CD14-positive monocyte (primary cell): ENCODE measurements at places on chromosomes 3 and 15.

DNA sequence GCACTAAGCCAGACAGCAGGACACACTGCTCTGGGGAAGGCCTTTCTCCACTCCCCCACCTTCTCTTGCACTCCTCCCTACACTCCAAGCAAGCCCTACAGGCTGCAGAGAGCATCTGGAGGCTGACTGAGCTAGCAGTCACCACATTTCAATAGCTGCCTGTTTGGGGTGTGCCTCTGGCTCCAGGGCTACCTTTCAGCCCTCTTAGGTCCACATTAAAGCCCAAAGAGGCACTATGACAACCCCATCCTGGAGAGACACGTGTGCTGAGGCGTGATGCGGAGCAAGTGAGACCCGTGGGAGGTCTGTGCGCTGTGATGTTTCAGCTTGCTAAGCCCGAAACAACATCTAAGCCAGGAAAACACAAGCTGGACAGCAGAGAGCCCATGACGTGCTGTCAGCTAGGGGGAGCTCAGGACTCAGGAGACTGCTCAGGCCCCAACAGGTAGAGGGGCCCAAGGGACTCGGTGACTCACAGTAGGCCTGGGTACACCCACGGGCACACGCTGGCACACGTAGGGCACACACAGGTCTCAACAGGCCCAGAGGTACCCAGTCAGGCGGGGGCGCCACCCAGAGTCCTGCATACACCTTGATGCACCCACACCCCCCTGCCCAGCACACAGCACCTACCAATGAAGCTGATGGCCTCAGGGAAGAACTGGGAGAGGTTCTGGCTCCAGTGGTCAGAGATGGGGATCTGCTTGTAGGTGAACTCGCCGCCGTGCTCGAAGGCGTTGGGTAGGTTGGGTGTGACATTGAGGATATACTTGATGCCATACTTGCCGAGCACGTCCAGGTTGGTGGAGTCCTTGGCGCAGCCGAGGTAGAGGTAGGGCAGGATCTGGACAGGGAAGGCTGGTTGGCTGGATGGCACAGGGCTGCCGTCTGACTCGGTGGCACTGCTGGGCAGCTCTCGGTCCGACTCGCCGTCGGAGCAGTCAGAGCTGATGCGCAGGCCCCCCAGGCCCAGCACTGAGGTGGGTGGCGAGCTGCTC is 2.8 kb downstream of the DUSP7 start:
- DNase-seq = no peak

DNA sequence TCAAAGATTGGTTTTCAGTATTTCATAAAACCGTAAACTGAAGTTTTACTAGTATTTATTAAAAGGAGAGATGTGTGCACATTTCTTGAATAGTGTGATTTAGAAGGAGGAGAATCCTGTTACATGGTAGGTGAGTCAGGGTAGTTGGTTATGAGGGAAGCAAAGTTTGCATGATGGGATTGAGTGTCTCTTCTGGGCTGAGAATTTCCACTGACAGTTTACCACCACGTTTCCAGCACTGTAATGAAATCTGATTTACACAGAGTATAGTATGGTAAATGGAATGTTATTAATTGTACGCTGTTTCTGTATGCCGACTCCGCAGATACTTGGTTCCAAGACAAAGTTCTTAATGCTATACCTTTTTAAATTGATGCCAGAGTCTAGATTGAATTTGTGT is 1.6 kb downstream of the NECTIN3 start:
- DNase-seq = no peak

GRCh38 chr3:154942827-154943226 is 137.3 kb upstream of the MME start:
- DNase-seq = no peak

- DNase-seq = no peak
These were observed 27.5 kb downstream of the BTLA start for GRCh38 chr3:112471596-112472325.

DNA sequence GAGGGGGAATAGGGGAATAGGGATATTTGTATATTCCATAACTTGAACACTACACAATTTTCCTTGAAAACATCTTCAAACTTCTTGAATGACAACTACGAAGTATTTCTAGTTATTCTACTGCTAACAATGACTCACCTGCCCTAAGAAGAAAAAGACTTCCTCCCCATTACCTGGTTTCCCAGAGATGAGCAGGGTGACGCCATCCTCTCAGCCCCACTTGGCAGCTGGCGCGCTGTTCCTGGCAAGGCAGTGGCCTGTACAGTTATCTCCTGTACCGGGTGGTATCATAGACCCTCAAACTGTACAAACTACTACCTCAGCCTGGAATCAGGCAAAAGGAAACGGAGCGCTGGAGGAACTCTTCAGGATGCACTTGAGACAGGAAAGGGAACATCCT is 10.4 kb downstream of the WDR82 start:
- no peak for DNase-seq

- DNase-seq = no peak
These were observed 162.1 kb downstream of the FOXP1 start for GRCh38 chr3:71421475-71421819.

DNA sequence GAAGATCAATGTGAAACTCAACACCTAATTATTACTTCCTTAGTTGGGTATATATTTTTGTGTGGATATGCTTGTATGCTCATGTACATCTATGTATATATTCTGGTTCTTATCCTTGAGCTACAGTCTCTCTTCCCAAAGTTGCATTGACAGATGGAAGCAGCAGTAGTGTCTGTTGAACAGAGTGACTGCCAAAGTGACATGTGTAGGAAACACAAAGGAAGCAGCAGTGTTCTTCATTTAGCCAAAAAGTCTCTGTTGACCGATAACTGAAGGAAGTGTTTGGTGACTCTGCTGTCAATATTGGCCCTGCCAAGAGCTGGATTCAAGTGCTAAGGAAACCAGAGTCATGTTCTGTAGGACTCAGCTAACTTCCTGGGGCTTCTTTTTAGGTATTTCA is 123.8 kb downstream of the C3orf70 start:
- DNase-seq = no peak

GRCh38 chr15:89068325-89068784 is 19.9 kb upstream of the ABHD2 start:
- DNase-seq = peak; percentile 82

DNA sequence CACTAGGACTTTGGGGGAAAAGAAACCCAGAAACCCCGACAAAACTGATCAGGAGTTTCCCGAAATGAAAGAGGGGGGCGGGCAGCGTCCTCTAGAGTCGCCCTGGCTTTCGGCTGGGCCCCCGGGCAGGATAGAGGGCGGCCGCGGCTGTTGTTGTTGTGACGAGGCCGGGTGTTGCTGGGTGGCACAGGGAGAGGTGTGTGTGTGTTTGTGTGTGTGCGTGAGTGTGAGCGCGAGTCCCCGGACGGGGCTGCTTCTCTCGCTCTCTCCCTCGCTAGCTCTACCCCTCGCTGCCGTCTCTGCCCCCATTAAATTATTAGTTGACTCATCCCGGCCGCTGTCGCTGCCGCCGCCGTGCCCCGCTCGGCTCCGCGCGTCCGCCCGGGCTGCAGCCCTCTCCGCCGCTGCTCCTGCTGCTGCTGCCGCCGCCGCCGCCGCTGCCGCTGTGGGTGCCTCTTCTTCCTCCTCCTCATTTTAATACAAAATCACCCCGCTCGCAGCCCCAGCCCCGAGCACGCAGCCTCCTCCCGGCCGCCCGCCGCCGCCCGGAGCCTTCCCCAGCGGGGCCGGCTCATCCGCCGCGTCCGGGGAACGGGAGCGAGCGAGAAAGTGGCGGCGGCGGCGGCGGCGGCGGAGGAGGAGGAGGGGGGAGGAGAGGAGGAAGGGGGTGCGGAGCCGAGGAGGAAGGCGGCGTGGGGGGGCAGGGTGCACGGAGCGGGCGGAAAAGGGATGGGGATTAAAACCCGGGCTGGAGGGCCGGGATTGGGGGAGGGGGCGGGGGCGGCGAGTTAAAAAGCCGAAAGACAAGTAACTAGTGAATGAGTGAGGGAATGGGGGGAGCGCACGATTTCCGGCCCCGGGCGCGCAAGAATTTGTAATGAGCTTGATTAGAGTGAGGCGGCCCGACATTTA is at the start of gene SATB1:
SATB1 (minus strand) TSS at position 611 of the 912 bp plus-strand sequence. CDS start 4,372 bp downstream, outside the sequence.
- peak; percentile 60 for DNase-seq

- no peak for DNase-seq
These were observed 105.4 kb downstream of the ABHD5 start for GRCh38 chr3:43796041-43796596.

DNA sequence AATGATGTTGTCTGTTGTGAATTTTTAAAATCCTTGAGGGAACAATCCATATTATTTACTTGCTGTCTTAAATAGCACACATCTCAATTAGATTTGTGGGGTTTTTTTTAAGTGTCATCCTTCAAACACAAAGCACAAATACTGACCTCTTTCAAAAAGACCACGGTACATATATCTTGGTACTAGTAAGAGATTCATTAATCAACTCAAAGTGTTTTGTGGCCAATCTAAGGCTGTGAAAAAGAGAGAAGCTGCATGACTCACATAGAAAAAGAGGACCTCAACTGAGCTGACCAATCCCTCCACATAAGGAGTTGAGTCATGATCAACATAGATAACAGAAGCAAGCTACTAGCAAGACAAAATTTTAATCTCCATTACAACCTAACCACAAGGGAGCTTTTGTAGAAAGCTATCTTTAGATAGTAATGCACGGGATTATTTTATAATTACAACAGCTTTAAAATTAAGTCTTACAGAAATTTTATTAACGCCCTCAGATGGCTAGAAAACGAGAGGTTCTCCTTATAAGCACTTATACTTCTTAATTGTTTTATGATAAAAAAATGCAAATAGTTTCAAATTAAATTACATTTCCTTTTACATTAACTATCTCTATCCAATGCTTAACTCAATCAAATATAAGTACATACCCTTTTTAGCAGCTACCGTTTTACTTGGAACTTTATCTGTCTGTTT is 60.5 kb downstream of the TOP2B start:
- DNase-seq = peak; percentile 91

DNA sequence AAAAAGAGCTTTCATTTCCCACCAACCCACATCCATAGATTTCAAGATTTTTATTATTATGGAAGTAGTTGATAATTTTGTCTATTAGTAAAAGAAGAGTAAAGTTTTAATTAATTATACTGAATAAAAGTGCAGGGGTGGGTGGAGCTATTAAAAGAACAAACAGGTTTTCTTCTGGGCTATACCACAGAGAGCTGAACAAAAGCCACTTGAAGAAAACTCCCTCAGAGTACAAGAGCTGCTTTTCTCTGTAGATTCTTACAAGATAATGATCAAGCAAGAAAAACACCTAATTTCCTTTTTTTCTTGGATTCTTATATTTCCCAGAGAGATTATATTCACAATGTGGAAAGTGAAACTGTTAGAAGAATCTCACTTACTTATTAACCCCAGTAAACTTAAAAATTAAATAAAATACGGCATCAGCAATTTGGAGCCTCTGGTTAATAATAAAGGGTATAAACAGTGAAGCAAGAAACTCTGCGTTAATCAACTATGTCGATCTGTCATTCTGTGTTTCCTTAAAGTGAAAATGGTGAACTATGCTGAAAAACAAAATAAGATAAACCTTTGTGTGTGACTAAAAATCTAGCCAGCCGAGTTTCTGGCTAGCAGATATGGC is 84.9 kb downstream of the THBS1 start:
- DNase-seq = no peak

- no peak for DNase-seq
These were observed 93.1 kb downstream of the RAD18 start for GRCh38 chr3:8870134-8870533.

GRCh38 chr3:50557106-50557505 is 10.4 kb downstream of the C3orf18 start:
- DNase-seq = no peak

DNA sequence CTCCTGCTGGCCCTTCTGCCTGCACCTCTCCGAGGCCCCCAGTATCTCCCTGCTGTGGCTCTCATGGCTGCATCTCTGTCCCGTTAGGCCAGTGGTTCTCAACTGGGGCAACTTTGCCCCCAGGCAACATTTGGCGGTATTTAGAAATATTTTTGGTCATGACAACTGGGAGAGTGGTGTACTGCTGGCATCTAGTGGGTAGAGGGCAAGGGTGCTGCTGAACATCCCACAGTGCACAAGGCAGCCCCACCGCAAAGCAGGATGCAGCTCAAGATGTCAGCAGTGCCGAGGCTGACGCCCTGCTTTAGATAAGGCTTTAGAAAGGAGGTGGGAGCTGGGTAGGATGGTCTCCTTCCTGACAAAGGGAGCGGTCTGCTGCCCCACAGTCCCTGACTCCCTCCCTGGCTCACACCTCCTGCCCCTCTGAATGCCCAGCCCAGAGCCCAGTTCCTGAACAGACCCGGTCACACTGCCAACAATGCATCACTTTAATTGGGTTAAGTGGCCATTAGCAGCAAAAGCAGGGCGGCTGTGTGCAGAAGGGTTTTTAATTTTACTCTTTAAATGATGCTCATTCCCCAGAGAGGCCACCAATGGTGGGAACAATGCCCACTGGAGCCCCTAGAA is 68.8 kb upstream of the TMEM115 start:
- DNase-seq = no peak

- DNase-seq = no peak
These were observed 25.8 kb upstream of the PAQR5 start for GRCh38 chr15:69272891-69273290.

DNA sequence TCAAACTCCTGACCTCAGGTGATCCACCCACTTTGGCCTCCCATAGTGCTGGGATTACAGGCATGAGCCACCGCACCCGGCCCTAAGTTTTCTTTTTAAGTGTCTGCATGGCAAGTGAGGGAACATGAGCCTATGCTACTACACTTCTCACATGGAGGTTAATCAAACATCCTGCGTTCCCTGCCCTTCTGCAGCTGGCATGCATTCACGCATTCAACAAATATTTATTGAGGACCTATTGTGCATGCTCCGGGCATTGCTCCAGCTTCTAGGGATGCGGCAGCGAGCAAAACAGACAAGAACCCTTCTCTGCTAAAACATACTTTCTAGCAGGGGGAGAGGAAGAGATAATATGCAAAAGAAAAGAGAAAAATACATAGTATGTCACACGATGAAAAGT is 42.6 kb upstream of the ACKR4 start:
- no peak for DNase-seq

DNA sequence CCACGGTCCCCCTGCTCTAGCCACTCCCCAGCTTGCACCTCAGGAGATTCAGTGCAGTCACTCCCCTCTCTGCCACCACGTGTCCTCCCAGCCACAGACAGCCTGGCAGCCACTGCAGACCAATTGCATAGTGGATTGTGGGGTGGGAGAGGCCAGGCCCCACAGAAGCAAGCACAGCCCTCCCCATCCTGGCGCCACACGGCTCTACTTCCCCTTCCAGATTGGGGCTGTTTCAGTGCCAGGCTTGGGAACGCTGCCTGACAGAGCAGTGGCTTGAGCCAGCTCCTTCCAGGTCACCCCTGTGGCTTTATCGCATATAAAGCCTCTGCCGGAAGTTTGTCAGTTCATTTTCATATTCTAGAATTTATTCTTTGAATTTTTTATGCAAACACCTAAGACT is 90.7 kb downstream of the TMEM266 start:
- DNase-seq = peak; percentile 38

GRCh38 chr15:60721707-60722106 is 242.8 kb upstream of the ICE2 start:
- no peak for DNase-seq
